ENCODE measurements at places on chromosomes 1 and 21.

DNA sequence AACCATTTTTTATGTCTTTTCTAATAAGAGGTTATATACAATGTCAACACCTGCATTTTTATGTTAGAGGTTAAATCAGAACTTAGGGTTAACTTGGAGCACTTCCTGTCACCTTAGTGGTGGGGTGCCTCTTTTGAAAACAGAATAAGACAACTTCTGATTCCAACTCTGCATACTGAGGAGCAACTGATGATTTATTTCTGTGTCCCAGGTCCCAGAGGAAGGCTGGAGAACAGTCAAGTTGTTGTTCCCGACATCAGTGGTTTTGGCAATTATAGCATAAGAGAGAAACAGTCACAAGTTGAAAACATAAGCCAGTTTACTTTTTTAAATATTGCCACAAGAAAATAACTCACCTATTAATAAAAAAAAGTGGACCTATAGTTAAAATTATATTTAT, 871.0 kb upstream of the ADAMTS5 start:
- no peak for DNase-seq

- no peak for DNase-seq
Observed at GRCh38 chr1:167587872-167588271, 34.3 kb upstream of the CREG1 start.

GRCh38 chr1:26697978-26698849, 2.4 kb downstream of the ARID1A start:
- DNase-seq = peak; percentile 82

DNA sequence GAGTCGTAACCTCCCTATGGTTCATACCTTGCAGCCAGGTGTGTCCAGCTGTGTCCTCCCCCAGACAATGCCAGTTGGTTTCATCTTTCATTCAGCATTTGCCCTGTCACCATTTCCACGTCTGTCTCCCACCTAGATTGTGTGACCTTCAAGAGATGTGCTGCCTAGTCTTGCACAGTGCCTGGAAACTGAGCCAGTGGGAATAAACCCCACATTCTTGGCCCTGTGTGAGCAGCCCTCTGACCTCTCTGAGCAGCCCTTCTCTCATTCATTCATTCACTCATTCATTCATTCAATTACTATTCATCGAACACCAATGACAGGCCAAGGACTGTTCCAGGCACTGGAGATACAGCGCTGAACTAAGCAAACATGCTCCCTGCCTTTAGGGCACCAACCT, 115.7 kb downstream of the GRIK3 start:
- no peak for DNase-seq

DNA sequence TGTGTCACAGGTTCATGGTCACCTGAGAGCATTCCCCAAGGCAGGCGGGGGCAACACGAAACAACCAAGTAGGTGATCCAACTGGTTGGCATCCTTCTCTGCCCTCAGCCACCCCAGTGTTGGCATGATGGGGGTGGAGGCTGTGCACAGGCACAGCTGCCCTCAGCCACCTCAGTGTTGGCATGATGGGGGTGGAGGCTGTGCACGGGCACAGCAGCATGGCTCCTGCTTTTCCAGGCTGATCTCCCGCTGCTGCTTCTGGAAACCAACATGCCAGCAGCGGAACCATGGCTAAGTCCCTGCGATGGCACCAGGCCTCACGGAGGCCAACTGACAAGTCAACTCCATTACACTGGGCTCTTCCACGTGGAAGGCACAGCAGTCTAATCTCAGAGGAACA, 447.8 kb downstream of the PTPRU start:
- no peak for DNase-seq

DNA sequence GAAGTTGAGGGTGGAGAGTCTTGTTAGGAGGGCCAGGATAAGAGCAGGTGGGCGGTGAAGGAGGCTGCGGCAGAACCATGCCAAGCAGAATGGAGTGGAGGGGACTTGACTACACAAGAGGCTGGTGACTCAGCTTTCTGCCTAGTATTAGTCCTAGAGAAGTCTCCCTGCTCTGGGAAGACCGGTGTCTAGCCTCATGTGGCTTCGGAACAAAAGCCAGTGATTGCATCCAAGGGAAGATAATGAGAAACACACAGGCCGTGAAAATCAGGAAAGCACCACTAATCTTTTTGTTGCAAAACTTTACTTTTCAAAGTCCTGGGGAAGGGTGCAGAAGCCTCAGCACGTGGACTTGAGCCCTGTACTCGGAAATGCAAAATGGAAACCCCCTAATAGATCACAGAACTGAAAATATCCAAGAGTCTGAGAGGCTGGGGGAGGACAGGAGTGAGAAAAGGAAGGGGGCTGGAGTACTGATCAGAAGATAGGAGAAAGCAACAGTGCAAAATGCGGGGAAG, 31.4 kb downstream of the DDR2 start:
- DNase-seq = no peak

- no peak for DNase-seq
Observed at GRCh38 chr1:228814176-228814575, 78.9 kb downstream of the RHOU start.

DNA sequence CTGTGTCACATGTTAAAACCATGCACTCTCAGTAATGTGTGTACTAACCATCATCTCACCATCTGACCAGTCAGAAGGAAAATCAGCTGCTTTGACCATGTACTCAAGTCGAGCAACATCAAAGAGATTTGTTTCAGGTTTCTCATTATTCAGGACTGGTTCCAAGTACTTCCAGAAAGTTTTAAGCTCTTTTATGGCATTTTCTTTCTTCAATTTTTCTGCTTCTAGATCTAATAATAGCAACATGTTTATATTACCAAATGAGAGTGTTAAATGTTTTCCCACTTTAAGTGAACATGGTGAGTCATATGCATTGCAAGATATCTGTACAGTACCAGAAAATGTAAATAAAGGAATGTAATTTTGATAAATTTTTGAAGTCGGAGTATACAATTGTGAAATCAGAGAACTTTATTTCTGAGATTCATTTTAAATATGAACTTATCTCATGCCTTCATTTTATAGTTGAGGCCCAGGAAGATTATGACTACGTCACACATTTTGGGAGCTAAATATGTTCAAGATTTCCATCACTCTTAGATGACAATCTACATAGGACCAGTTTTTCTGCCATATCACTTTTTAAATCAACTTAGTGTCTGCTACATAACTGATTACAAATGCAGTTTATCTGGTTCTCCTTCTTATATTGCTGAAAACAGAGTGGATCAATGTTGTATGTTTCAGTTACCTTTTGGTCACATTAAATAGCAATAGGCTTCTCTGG, 87.2 kb downstream of the SPAG17 start:
- DNase-seq = no peak

- no peak for DNase-seq
Observed at GRCh38 chr1:160325252-160325651, 17.8 kb downstream of the COPA start.

DNA sequence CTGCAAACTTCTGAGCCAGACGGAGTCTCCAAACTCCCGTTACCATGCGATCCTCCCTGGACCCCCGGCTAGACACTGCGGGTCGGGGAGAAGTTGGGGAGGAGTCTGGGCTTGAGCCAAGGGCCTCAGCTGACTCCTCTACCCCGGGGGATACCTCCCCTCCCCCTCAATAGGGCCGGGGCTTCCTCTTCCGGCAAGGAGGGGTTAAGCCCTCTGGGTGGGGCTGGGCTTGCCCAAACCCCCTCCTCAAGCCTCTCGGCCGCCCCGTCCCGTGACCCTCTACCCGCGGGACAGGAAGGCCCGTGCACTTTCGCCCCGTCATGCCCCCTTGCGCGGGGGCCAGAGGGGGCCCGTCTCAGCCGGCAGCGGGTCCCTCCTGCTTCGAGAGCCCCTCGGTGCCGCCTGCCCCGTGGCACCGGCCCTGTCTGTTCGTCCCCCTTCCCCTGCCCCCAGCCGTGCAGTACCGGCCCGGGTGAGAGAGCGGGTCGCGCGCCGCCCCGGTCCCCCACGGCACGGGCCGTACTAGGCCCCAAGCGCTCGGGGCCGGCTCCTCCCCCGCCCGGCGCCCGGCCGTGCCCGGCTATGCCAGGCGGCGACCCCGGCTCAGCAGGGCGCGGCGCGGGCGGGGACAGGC, 652 bp downstream of the ARL8A start:
- peak; percentile 39 for DNase-seq
